Stimulated activated CD4-positive, alpha-beta T cell treated with anti-CD3 and anti-CD28 coated beads, TNF-alpha, amount 100 ng/mL, for 4 hours (primary cell): ENCODE measurements at places on chromosomes 6 and 20.

GRCh38 chr6:40328386-40328985 is 258.7 kb downstream of the LRFN2 start:
- peak; percentile 18 for DNase-seq

DNA sequence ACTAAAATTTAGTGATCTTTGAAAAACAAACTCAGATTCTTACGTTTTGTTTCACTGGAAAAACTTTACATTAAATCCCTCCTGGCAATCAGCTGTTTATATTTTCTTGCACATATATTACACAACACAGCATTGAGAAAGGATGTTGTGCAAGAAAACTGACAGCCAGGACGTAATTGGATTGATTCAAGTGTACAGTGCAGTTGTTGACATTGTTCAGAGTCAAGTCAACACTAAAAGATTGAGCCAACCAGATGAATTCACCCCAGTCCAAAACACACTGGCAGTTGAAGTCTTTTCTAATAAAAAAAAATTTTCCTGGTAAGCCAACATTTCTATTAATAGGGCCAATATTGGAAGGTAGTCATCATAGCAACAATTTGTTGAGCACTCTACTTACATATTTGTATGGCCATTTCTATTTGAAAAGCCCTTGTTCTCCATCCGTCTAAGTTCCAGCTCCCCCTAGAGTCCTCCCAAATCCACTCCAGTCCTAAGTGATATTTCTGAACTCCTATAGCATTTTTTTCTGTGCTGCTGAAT is 20.9 kb upstream of the VNN1 start:
- no peak for DNase-seq

- no peak for DNase-seq
Measured at GRCh38 chr6:52663120-52663935, 7.6 kb upstream of the TMEM14A start.

DNA sequence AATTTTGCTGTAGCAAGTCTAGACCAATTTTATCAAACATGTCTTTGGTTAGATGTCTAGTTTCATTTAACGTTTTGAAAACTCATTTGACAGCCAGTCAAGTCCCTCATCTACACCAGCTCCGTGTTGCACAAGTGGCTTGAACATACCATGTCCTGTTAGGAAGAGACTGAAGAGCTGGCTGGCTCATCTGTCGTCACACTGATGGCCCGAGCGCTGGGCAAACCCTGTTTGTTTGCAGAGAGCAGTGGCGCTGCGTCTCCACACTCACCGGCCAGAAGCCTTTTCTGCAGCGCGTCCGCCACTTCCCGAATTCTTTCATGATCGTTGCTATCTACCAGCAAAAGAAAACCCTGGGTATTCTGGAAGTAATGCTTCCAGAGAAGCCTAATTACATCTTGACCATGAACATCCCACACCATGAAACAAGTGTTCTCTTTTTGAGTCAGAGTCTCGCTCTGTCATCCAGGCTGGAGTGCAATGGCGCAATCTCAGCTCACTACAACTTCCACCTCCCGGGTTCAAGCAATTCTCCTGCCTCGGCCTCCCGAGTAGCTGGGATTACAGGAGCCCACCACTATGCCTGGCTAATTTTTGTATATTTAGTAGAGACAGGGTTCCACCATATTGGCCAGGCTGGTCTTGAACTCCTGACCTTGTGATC is 10.7 kb upstream of the TCFL5 start:
- DNase-seq = no peak

GRCh38 chr6:143198312-143198711 is 137.6 kb downstream of the AIG1 start:
- DNase-seq = no peak

GRCh38 chr6:133613211-133613610 is 275.7 kb upstream of the TCF21 start:
- no peak for DNase-seq

DNA sequence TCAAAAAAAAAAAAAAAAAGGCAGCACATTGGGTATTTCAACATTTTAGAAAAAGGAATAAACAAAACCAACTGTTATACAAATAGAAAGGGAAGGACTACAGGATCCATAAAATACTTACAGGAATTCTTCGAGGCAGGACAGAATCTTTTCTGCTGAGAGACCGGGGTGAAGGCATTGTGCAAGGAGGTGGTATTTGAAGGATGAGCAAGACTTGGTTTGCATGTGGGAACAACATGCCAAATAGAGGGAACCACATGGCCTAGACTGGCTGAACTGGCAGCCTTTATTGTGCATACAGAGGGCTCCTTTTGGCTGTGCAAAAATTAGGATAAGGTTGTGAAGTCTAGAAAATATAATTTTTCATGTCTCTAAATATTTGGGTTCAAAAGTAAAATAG is 62.9 kb downstream of the SCAND1 start:
- DNase-seq = no peak

DNA sequence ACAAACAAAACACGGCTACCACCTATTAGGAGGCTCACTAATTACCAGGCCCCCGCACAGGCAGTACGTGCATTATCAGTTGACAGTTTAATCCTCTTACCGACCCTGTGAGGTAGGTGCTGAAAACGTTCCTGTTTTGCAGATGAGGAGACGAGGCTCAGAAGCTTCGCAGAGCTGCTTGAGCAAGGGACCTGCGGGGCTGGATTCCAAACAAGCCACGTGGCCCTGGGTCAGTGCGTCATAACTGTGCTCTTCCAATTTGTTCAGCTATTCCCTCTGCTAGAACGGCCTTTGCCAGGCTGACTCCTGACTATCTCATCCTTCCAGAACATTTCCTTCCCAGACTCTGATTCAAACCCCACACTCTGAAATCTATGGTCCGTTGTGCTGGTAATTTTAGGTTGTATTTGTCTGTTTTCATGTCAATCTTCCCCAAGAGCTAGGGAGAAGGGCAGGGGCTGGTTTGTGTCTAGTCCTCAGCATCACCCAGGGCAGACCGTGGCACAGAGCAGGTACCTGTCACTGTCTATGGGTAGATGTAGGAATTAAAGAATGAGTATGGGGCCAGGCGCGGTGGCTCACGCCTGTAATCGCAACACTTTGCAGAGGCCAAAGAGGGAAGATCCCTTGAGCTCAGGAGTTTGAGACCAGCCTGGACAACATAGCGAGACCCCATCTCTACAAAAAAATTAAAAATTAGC is 28.8 kb upstream of the TLDC2 start:
- no peak for DNase-seq

DNA sequence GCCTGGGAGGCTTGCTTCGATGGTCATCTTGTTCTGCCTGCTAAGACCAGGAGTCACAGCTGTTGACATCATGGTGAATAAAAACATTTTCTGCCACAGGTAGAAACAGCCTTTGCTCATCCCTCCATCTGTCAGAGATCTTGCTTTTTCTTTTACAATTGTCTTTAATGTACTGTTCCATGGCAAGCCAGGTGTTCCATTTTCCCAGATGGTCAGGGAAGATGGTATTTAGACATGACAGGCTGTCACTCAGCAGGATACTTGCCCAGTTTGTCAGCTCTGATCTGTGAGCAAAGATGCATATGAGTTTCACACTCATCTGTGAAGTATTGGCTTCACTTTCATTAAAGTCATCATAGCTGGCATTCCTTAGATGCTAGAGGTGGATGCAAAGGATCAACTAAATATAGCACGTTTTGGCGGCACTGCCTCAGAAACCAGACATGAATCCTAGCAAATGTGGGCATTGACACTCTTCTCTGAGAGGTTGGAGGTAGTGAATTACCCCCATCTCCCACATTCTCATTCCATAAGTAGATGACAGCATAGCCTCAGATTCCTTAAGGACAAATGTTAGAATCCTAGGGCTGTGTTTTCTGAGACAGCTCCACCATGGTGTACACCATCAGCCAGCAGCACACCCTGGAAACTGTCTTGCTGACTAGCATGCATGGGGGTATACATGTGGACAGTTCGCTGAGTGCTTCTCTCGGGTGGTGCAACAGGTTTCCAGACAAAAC is 4.2 kb downstream of the SSTR4 start:
- no peak for DNase-seq

DNA sequence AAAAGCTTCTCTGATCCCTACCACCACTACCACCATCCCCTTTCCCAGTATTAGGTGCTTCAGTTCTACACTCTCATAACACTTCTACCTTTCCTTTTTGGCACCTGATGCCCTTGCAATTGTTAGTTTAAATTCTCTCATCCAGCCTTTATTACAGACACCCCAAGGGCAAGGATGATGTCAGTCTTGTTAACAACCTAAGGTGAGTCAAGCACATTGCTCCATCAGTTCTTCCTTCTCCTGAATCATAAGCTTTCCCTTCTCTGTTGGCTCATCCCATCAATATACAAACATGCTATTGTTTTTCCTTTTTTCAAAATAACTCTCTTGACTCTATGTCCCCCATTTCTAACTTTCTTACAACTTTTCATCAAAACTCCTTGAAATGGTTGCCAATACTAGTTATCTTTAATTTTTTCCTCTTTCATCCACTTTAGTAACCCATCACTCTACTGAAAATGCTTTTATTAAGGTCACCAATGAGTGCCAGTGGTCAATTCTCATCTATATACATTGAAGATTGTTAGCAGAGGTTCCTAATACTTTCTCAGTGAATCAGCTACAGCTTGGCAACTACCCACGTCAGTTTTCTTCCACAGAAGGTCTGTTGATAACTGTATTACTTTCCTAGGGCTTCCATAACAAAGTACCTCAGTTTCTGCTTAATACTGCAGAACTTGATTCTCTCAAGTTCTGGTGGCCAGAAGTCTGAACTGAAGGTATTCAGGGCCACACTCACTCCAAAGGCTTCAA is 97.1 kb upstream of the FLRT3 start:
- DNase-seq = no peak

GRCh38 chr6:14121936-14122344 is 4.4 kb downstream of the CD83 start:
- no peak for DNase-seq

- DNase-seq = no peak
Measured at GRCh38 chr20:4951299-4951698, 50.0 kb downstream of the SLC23A2 start.

GRCh38 chr20:1998715-1999114 is 4.9 kb upstream of the PDYN start:
- no peak for DNase-seq

GRCh38 chr20:49942942-49943341 is 6.7 kb downstream of the RNF114 start:
- no peak for DNase-seq

- DNase-seq = no peak
Measured at GRCh38 chr6:88177961-88178464, 11.9 kb upstream of the CNR1 start.

GRCh38 chr6:29941916-29942274 is 437 bp upstream of the HLA-A start:
- DNase-seq = no peak

DNA sequence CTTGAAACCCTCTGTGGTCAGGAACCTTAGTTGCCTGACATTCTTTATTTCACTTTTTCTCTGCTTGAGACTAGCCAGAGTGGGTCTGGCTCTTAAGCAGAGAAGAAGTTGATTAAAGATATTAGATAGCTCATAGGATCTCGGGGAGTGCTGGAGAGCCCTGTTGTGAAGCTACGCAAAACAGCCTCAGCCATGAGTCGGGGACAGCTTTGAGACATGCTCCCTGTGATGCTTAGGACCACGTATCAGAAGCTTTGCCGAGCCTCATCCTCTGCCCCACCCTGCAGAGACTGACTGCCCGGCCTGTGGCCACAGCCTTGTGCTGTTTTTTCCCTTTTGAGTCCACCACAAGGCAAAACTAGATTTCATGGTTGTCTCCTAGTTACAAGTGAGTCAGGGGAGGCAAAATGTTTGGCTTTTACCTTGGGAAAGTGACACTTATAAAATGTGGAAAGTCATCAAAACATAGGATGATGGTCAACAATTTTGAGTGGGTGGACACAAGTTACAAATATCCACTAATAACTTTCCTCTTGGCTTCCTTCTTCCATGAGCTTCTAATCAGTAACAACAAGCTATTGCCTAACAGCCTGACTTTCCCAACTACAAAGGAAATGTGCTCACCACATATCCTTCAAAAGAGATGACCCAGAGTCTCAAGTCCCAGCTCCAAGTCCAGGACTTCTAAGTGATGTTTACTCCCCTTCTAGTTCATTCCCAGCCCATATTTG is 108.4 kb downstream of the JAG1 start:
- no peak for DNase-seq

- DNase-seq = no peak
Measured at GRCh38 chr6:927157-927556, 234.2 kb upstream of the EXOC2 start.

GRCh38 chr6:70051197-70052124 is 185.1 kb downstream of the COL19A1 start:
- no peak for DNase-seq

- no peak for DNase-seq
Measured at GRCh38 chr6:26592649-26593048, 4.1 kb upstream of the ABT1 start.

- no peak for DNase-seq
Measured at GRCh38 chr6:138430361-138431145, 26.5 kb downstream of the HEBP2 start.

DNA sequence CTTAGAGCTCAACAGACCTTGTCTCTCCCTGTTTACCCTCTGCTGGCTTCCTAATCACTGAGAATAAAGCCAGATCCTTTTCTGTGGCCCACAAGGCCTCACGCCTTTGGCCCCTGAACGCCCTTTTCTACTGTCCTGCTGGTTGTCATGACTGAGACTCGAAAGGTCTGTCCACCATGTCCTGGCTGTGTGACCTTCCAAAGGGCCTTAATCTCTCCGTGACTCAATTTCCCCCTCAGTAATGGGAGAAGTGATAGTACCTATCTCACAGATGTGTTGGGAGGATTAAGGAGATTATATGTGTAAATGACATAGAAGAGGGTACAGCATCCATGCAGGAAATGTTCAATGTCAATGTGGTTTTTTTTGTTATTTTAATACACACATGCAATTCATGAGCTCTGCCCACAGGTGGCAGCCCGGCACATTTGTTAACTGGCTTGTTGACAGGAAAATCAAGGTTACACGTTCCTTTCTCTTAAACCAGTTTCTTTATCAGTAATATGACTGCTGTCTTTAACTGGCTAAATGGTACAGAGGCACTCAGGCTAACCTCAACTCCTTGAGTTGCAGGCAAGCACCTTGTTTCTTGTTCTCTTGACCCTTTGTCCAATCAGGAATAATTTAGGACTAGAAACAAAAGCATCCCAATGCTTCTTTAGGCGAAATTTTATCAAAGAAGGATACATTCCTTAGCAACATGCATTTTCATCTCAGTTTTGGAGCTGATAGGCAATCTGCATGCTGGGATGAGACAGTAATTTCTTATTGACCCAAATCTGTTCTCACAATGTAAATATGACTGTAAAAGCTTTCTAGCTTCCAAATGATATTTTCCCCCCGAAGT is 16.6 kb downstream of the SLC22A1 start:
- DNase-seq = peak; percentile 33

DNA sequence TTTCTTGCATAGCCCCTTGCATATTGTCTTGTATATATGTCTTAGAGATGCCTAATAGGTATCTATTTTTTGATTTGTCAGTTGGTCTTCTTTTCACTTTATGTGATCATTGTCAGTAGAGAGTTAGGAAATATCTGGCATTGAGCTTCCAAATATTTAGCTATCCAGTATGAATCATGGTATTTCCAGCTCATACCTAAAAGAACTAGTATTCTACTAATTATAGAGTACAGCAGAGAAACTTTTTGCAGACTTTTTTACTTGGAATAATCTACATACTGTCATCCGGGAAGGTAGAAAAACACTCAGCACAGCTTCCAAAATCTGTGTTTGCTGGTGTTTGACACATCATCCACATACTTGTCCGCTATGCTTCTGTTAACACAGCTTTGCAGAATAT is 156.4 kb upstream of the HTR1E start:
- DNase-seq = no peak

- no peak for DNase-seq
Measured at GRCh38 chr6:16092990-16093389, 35.9 kb upstream of the MYLIP start.
